ENCODE measurements at places on chromosomes 1 and 21.

DNA sequence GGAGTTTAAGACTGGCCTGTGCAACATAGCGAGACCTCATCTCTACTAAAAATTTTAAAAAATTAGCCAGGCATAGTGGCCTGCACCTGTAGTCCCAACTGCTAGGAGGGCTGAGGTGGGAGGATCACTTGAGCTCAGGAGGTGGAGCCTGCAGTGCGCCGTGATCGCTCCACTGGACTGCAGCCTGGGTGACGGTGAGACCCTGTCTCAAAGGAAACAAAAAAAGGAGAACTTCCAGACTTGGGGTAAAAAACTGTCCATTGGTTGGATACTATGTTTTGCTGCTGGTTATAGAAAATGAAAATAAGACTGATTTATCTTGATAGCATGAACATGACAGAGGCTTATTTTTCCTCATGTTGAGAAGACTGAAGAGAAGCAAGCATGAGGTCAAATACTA, 79.4 kb downstream of the WDR4 start:
- no peak for DNase-seq

- no peak for DNase-seq
These were observed 5.9 kb upstream of the PIGR start for GRCh38 chr1:206952171-206952570.

- no peak for DNase-seq
These were observed 6.5 kb downstream of the RUNX3 start for GRCh38 chr1:24923485-24924113.

DNA sequence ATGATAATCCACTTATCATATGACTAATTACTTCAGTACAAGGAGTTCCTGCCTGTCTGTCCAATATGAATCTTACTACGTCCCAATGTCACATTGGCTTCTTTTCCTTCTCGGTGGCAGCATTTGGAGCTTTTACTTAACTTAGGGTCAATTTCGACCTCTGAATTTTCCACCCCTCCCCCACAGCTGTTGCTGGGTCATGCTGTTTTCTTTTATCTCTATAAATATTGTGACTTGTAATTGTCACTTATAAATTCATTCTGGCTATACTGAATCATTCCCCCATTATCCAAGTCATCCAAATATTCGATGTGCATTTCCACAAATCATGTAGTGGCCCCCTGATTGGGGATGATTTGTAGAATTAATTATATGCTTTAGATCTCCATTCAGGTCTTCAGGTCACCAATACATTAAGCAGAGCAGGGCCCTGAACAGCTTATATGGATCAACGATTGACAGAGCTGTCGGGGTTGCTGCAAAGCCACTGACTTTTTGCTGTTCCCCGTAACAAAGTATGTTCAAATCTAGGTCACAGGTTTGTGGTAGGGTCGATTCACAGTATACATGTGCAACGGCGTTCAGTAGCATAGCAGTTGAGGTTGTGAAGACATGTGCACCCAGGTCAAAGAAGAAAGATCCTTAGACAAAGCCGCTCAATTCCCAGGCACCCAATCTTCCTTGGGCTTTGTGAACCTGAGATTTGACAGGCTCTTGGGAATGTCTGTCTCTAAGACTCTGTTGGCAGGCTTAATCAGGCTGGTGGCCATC, 18.3 kb upstream of the RNU1-4 start:
- no peak for DNase-seq

DNA sequence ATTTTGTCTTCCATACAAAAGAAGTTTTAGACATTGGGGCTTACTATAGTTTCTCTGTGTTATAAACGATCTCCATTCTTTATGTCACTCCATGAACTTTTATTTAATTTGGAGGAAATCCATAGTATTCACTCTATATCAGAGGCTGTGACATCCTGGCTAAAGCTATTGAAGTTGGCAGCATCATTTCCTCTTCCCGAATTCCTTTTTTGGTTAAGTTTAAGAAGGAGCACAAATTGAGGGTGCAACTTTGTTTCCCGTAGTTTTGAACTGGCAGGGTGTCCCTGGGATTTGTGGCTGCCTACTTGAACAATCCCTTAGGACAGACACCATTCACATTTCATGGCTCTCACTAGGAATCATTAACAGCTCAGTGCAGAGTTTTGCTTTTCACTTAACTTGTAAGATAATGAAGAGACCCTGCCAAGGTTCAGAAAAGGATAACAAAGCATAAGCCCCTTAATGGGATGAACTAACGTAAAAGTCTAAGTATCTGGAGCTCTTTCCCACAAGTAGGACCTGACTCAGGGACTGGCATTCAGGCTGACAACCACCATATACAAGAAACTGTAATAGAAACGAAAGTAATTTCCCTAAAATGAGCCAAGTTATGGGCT, 13.9 kb downstream of the S1PR1 start:
- DNase-seq, result no peak

DNA sequence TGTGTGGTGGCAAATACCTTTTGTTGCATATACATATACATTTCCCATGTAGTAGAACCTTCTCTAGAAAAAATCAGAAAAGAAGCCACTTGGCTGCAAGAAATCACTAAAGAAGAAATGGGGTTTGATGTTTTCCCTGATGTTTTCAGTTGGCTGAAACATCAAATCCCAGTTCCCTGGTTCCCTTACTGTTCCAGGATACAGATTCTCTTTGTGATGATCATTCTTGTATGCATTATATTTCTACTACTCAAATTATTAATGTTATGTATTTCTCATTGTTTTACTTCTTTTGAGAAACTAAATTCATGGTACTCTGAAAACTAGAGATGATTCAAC, 7.6 kb downstream of the RNU1-2 start:
- no peak for DNase-seq

DNA sequence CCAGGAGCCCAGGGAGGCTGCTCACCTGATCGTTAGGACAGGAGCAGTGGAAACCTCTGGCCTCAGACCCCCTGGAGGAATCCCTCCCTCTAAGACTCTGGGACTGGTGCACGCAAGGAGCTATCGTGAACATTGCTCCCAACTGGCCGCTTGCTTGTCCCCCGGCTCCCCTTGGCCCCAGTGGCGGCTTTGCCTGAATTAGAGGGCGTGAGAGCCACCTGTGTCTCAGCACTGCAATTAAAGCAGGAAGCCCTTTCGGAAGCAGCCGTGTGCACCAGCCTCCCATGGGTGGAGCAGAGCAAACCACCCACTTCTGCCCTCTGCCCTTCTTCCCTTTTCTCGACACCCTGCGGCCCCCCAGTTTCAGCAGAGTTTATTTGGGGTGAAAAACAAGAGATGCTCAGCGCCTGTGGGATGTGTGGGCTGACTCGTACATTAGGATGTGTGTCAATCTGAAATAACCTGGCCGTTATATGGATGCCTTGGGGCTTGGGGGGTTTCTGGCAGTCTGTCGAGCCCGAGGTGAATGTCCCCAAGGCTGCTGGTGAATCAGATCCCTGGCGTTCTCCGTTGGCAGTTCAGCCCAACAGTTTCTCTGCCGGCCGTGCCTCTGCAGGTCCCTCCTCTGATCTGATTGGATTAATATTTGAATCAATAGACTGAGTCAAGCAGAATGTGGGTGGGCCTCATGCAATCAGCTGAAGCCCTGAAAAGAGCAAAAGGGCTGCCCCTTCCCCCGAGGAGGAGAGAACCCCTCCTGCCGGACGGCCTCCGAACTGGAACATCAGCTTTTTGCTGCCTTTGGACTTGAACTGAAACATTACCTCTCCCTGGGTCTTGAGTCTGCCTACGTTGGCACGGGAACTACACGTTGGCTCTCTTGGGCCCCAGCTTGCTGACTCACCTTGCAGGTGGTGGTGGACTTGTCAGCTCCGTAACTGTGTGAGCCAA, 7.3 kb upstream of the UMODL1 start:
- no peak for DNase-seq

DNA sequence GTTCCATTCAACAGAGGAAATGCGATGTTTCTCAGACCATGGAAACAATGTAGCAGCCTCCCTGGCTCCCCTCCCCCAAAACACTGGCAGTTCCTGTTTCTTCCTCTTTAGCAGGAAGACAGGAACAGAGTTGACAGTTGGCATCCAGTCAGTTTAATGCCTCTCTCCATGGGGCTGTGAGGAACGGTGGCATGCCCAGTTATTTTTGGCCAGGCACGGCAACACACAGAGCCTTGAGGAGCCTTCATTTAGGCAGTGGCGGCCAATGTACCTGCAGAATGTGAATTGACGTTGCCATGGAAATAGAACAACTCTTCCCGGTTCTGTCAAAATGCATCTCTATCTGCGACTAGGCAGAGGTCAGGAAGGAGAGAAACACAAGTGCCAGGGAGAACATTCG, 330.6 kb downstream of the DSCAM start:
- DNase-seq, result no peak

GRCh38 chr1:75797606-75798216, 1.0 kb downstream of the MSH4 start:
- DNase-seq, result no peak

GRCh38 chr1:92447976-92448375, 38.7 kb downstream of the GFI1 start:
- no peak for DNase-seq

DNA sequence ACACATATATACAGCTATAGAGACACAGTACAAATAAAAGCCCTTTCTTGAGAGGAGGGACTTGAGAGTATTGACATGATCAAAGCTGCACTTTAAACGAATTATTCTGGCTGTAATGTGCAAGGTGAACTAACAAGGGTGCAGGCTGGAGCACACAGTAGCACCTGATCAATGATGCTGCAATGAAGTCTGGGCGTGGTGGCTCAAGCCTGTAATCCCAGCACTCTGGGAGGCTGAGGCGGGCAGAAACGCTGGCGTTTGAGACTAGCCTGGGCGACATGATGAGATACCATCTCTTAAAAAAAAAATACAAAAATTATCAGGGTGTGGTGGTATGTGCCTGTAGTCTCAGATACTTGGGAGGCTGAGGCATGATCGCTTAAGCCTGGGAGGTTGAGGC, 14.1 kb upstream of the CTH start:
- DNase-seq, result no peak

DNA sequence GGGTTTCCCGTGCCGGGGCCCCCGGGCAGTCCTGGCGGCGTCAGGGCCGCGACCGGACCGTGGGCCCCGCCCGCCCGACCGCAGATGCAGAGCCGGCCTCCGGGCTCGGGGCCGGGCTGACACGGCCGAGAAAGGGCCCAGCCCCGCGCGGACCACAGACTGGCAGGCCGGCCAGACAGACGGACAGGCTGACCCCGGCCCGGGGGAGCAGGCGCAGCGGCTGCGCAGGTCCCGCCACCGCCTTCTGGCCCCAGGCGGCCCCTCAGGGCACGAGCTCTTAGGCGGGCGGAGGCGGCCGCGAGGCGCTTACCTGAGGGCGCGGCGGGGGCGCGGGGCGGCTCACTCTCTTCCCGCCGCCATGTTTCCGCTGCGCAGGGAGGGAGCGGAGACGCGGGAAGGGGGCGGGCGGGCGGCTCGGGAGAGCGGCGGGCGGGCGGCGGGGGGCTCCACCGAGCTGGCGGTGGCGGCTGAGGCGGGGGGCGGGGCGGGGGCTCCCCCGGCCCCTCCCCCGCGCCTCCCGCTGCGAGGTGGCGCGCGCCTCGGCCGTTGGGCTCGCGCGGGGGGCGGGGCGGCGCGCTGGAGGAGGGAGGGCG, at the start of gene SCMH1:
Gene SCMH1, minus strand, starts transcription at position 558 of the 593 bp plus-strand sequence. CDS start 56,173 bp downstream, outside the sequence.
- DNase-seq, result no peak

DNA sequence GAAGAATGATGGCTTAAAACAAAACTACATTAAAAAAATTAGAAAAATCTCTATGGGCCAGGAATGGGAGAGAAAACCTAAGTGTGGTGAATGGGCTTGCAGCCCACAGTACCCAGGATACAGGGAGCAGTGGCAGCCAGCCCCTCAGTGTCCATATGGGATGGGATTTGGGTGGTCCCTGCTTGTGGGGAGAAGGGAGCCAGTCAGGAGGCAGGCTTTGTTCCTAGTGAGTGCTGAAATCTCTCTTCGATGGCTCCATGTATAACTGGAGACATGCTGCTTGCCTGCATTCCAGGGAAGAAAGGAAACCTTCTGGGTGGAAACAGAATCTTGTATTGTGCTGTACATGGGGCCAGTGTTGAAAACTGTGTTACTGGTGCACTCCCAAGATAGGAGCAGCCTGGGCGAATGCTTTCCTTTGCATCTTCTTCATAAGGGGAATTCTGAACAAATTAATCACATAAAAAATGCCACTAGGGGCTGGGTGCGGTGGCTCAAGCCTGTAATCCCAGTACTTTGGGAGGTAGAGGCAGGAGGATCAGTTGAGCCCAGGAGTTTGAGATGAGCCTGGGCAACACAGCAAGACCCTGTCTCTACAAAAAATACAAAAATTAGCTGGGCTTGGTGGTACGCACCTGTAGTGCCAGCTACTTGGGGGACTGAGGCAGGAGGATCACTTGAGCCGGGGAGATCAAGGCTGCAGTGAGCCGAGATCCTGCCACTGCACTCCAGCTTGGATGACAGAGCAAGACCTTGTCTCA, 36.0 kb downstream of the PTPRU start:
- DNase-seq, result no peak

DNA sequence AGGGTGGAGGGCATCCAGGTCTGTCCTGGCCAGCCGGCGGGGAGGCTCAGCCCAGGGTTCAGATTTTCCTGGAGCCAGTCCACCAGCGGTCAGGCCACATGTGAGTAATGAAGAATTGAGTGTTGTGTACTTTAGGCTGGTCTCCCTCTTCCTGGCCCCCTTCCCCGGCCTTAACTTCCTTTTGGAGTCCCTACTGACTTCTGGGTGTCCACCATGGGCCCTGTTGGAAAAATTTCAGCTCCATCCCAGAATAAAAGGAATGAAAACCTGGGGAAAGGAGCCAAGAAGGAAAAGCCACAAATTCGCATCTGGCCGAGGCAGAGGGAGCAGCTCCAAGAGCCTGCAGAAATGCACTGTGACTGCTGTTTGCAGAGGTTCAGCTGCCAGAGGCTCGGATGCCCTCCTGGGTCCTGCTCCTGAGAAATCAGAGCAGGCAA, 35.5 kb upstream of the HHAT start:
- DNase-seq, result no peak

DNA sequence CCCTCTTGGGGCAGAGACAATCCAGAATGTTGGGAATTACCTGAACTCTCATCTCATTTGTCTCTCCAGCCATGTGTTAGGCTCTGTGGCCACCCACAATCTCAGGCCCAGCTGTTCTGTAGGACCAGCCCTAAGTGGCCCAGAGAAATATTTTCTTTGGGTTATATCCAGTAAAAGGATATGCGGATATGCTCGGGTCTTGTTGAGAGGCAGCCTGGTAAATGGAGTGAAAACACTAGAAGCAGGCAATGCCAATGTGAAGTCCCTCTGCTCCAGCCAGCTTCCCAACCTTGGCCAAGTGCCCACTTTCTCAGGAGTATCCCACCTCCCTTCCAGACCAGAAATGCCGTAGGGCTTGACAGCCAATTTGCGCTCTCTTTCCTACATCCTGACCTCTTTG, 192.2 kb downstream of the ST6GALNAC3 start:
- no peak for DNase-seq
